ENCODE measurements at places on chromosomes 5 and 9.
A peak's percentile ranks its signal among the peaks of the same experiment; 100 is the strongest.

DNA sequence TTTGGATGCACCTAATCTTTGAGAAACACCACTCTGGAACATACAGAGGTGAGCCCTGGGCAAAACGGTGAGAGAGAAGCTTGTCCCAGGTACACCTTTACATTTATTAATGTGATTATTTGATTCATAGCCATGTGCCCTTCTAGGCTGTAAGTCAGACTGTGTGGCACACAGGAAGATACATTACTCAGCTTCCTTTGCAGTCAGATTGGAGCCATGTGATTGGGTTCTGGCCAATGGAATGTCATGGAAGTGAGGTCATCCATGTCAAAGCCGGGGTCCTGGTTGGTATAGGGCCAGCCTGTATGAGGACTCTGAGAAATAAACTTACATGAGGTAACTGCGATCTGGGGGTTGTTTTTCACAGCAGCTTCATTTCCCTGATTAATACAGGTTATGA is 106.8 kb upstream of the CD180 start:
- no peak for DNase-seq

- DNase-seq = no peak
Observed at GRCh38 chr5:153043886-153044285, 446.6 kb upstream of the GRIA1 start.

DNA sequence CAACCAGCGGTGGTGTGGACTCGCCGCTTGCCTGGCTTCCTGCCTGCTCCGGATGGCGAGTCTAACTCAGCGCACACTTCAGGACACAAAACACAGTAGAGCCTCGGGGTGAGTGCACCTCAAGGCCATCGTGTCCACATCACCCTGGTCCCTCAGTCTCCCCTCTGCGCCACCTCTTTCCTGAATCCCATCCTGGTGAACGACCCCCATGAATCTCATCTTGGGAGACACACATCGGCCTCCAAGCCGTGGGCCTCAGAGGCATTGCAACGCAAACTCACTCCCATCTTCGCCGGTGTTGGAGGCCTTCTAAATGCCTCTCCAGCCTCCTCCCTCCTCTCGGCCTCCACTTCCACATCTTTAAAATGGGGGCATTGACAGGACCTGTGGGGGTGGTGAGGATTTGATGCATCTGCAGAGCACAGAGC is 124.3 kb downstream of the COL23A1 start:
- DNase-seq = no peak

GRCh38 chr5:138698713-138699112 is 54.5 kb upstream of the CTNNA1 start:
- DNase-seq = no peak

- peak; percentile 35 for DNase-seq
Observed at GRCh38 chr9:14027116-14027800, 286.7 kb downstream of the NFIB start.

DNA sequence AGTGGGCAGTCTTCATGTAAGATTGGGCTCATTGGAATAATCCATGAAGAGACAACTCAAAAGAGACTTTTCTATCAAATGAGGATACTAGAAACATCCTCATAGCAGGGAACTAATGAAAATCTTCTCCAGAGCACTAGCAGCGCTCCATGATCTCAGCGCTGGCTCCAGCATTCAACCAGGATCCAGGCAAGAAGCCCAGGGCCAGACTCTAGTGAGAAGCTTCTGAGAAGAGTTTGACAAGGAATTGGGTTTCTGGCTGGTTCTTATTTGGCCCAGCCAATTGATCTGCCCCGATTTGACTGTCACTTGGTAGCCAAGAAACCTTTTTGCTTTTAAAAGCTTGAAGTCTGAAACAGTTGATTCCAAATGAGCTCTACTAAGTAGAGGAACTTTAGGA is 60.1 kb downstream of the AOPEP start:
- no peak for DNase-seq

All from left hindlimb (tissue), 1 donor.